ENCODE measurements at places on chromosomes 7 and 10. TPM values are rescaled to one million over a fixed set of nuclear protein-coding genes. Genes with fewer than 3 reads are reported as not detected.

- DNase-seq: no peak
Observed at GRCh38 chr7:156230576-156230975, 410.0 kb upstream of the RNF32 start.

DNA sequence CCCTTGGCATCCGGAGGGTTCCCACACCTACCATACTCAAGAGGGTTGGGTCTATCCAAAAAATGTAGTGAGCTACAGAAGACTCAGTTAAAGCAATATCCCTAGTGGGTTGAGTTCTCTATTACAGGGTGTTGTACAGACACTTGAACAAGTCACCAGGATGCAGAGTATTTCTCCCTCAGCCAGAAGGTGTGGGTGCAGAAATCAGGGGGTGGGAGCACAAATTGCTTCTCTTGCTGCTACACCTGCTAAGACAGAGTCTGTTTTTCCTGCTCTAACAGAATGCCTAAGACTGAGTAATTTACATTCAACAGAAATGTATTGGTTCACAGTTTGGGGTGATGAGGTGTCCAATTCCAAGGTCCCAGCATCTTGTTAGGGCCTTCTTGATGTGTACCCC, 433.4 kb downstream of the TCERG1L start:
- DNase-seq: no peak

DNA sequence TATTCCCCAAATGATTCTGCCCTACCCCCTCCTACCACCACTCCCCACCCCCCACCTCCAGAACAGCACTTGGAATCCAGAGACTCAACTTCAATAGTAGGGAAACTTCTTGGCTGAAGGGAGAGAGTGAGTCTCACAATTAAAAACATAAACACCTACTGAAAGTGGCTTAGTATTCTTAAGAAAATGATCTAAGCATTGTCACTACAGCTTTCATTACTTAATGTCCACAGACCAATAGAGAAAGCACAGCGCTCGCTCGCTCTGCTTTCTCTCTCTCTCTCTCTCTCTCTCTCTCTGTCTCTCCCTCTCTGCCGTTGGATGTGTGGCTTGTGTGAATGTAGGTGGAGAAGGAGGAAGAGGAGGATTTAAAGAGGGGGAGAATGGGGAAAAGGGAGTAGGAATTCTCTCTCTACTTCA, 1.5 kb upstream of the SEMA3A start:
- no peak for DNase-seq

GRCh38 chr10:13632884-13633440, 46.2 kb downstream of the PRPF18 start:
- no peak for DNase-seq

DNA sequence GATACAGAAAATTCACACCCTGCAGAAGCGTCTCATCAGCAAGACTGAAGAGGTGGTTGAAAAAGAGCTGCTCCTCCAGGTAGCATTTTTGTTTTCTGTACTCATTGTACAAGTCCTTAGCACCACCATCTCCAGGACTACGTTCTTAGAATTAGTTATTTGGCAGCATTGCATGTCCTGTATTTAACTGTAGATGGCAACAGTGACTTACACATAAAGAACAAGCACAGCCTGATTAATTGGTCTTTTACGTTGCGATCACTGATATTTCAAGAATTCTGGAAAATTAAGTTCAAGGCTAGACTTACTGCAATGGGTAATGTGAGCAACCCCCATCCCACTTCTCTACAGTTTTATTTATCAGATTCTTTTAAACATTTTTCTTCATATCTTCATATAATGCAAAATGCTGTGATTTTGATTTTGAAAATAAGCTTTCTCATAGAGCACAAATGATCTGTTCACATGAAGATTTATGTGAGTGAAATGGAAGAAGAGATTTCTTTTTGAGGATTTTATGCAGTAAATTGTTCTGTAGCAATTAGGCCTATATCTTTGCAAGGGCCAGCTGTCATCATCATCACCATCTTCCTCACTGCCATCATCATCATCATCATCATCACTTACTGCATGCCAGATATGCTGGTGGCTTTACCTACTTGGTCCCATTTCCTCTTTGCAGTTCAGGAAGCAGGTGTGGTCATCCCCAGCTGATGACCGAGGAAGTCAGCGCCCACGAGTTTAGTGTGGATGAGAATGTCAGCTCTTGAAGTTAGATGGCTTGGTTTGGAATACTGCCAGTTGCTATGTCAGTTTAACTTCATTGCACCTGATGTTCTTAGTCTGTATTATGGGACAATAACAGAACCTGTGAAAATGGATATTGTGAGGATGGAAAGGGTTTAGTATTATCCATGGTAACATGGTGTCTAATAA, 53.4 kb downstream of the CFAP58 start:
- DNase-seq: no peak

- DNase-seq: no peak
Observed at GRCh38 chr7:119959811-119960210, 313.2 kb upstream of the KCND2 start.

GRCh38 chr7:5997210-5997808, 11.5 kb downstream of the PMS2 start:
- peak; percentile 42 for DNase-seq

GRCh38 chr7:142303650-142304049, 45.8 kb upstream of the PRSS58 start:
- DNase-seq: no peak

- DNase-seq: no peak
Observed at GRCh38 chr7:64873517-64873916, 29.6 kb upstream of the ZNF273 start.

GRCh38 chr10:24574578-24575155, 149.0 kb downstream of the ARHGAP21 start:
- no peak for DNase-seq

GRCh38 chr7:156223935-156224832, 411.9 kb upstream of the SHH start:
- DNase-seq: no peak

DNA sequence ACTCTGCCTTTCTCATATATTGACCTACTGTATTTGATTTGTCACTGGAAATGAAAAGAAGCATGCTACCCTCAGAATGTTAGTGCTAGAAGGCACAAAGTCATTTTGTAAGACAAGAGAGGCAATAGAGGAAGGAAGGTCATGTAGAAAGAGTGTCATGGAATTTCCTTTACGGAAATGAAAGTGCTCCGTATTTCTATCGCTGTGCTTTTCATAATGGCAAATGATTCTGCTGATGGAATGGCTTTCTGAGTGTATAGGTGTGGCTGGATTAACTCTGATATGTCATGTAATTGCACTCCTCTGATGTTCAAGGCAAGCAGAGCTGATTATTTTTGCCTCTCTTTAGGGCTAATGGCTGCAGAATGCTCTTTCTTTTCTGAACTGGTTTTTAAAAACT, 15.5 kb upstream of the STEAP4 start:
- no peak for DNase-seq

GRCh38 chr7:139531094-139531493, 7.6 kb downstream of the CLEC2L start:
- DNase-seq: no peak

- no peak for DNase-seq
Observed at GRCh38 chr10:31075434-31075833, 43.8 kb upstream of the ZNF438 start.

DNA sequence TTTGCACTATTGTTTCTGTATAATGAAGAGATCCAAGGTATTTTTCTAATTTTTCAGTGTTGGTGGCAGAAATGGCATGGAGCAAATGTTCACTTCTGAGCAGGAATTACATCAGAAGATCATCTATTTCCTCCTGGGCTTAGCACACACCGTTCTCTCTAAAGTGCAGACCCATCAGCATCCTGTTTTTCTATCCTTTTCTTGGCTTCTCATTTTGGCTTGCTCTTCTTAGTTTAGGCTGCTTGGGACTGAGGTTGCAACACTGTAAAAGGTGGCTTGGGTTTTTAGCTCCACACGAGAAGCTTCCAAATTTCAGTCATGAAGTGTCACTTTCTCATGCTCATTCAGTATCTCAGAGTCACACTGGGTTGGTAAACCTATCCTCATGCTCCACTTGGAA, 79.9 kb upstream of the SMIM30 start:
- no peak for DNase-seq

DNA sequence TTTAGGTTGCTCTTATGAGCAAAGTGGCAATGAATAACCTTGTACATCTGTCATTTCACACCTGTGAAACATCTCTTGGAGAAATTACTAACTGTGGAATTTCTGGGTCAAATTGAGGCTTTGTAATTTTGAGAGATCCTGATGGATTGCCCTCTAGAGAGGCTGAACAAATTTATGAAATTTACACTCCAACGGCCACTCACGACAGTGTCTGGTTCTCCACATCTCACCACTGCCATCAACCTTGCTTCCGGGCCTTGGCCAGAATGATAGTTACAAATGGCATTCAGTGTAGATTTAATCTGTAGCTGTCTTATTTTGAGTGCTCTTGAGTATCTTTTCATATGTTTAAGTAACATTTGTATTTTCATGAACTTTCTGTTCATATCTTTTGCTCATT, 117.4 kb downstream of the TMEM178B start:
- DNase-seq: no peak

DNA sequence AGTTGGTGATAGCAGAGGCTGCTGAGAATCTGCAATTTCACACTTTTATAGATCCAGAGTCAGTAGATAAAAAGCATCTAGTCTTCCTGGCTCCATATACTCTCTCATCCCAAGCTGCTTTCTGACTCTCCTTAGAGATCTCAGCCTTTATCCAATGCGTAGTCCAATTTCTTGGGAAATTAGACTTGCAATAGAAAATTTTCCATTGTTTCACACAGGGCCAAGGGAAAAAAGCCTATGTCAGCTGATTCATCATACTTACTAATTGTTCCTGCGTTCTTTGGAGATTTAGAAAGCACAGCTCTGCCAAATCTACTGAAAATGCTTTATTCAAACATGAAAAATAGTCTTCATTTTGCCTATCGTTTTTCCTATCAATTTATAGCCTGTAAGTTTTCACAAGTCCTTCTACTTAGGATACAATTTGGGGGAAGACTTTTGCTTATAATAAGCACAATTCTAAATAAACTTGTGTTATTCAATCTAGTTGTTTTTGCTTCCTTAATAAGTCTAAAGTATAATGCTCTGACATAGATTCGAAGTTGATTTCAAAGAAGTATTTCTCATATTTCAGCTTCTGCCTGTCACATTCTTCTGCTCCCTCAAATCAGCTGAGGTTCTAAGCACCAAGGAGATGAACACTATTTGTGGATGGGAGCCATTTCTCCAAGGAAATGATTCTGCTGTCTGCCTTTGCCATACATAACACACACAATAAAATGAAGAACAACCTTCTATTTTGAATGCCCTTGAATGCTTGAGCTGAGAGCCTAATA, 165.4 kb downstream of the ADAM12 start:
- DNase-seq: no peak

DNA sequence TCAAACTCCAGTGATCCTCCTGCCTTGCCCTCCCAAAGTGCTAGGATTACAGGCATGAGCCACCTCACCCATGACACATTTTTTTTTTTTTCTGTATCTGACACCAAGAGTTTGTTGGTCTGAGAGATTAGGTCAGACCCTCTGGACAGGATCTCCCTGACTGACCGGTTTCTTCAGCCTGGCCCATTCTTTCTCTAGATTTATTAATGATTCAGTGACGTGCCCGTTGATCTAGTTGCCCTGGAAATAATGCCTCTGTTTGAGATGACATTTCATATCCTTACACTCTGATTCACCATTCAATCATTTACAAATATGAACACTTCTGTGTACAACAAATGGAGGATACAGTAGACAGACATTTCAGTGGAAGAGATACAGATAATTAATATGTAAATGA, 1.4 kb upstream of the ZNF212 start:
- DNase-seq: no peak

DNA sequence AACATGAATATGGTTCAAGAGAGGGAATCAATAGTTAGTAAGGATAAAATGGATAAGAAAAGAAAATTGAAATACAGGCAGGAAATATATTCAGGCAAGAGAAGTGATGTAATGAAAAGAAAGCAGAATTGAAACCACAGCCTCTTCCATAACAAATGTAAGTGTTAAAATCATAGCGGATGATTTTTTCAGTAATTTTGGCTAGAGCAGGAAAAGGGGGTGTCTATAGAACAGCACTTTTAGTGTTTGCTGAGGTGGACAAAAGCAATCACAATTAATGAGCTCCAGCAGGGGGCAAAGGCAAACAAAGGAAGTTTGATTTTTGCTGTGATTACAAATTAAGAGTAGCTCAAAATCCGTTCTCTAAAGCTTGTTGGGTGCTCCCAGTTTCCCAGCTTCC, 79.0 kb downstream of the TRIL start:
- no peak for DNase-seq

DNA sequence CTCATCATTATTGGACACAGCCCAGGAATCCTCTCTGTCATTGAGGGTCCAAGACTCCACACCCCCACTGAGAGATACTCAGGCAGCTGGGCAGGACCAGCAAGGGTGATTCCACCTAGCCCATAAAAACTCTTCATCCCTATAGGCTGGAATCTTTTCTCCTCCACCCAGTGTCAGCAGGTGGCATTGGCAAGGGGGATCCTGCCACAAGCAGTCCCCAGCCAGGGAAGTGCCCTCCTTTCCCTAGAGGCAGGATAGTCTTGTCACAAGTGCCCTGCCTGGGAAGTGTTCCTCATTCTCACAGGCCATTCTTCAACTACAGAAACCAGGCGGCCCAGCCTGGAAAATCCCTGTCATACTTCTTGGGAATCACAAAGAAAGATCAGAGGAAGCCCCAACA, 533.6 kb downstream of the GRID1 start:
- DNase-seq: no peak

DNA sequence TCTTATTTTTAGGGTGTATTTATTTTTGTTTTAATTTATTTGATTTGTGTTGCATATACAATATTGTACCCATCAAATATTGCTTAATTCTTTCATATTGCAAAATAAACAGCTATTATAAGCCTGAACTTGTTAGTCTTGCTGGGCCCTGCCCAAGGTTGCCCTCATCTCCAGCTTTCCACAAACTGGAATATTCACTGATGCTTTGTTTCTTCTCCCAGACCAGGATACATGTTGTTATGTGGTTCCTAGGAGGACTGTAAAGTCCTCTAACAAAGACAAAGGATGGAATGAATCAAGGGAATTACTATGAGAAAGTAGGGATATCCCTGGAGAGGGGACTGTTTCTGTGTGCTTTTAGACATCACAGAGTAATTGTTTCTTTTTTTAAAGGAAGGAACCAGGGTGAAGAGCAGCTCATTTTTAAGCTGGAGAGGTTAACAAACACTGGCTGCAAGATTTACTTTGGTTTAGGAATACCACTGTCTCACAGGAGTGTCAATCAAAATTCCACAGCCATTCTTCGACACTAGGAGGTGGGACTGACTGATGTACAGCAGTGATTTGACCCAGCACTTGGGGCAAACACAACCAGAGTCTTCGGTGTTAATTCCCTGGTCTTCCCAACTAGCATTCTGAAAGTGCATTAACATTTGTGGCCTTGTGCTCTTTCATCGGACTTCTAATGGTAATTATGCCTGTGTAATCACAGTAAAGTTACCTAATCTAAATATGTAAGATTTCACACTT, 14.8 kb upstream of the CD36 start:
- DNase-seq: no peak

EPHA1 gene
- 1.5 TPM for total RNA-seq

SCIN gene
- 0.08 TPM for total RNA-seq

IGF2BP3 gene
- total RNA-seq: 0.43 TPM

DRGX gene
- total RNA-seq: not detected

ANKRD61 gene
- 0.32 TPM for total RNA-seq

HOXA6 gene
- not detected for total RNA-seq

ASZ1 gene
- total RNA-seq: not detected

PRSS2 gene
- 30.0 TPM for total RNA-seq

CABCOCO1 gene
- not detected for total RNA-seq

JAZF1 gene
- 19.3 TPM for total RNA-seq

SH2B2 gene
- total RNA-seq: 2.6 TPM

A1CF gene
- 0.13 TPM for total RNA-seq

PDZD7 gene
- total RNA-seq: not detected

C10orf62 gene
- total RNA-seq: not detected

All from activated T-cell treated with anti-CD3 and anti-CD28 coated beads, Interleukin-2, amount 50 U/mL, for 4 hours (primary cell).